ENCODE measurements at places on chromosomes 5 and 9. TPM values are rescaled to one million over a fixed set of nuclear protein-coding genes. Genes with fewer than 3 reads are reported as not detected.

PCDHGA12 gene
- 0.07 TPM for total RNA-seq

TAF11L13 gene
- not detected for total RNA-seq

CBY3 gene
- 0.59 TPM for total RNA-seq

SCGB3A2 gene
- not detected for total RNA-seq

FGD3 gene
- total RNA-seq, result 72.1 TPM

MEIKIN gene
- total RNA-seq, result not detected

TRAF2 gene
- 58.4 TPM for total RNA-seq

RANBP17 gene
- not detected for total RNA-seq

TXNDC8 gene
- total RNA-seq, result not detected

SNCB gene
- total RNA-seq, result not detected

NTNG2 gene
- 14.5 TPM for total RNA-seq

C9orf153 gene
- total RNA-seq, result 0.38 TPM

PCDHGA7 gene
- not detected for total RNA-seq

ALDOB gene
- total RNA-seq, result not detected

HTR4 gene
- total RNA-seq, result not detected

TTC23L gene
- not detected for total RNA-seq

ANKDD1B gene
- total RNA-seq, result not detected

PCDHGA8 gene
- total RNA-seq, result not detected

UNC5A gene
- total RNA-seq, result not detected

EIF4E1B gene
- not detected for total RNA-seq

SPATA31E1 gene
- total RNA-seq, result not detected

CTSL gene
- total RNA-seq, result 0.96 TPM

HSD17B3 gene
- total RNA-seq, result 0.21 TPM

FOXD4 gene
- total RNA-seq, result 0.49 TPM

DYNC2I2 gene
- 67.8 TPM for total RNA-seq

FAM120AOS gene
- 41.2 TPM for total RNA-seq

ENTREP1 gene
- not detected for total RNA-seq

POLR3G gene
- 10.4 TPM for total RNA-seq

C1QTNF2 gene
- total RNA-seq, result not detected

DNAJB5 gene
- 5.2 TPM for total RNA-seq

Measured in activated CD8-positive, alpha-beta memory T cell treated with anti-CD3 and anti-CD28 coated beads, Interleukin-2, amount 10 ng/mL, durations not matched to agents 7 days and 5 days (primary cell).